EH (cell line): ENCODE measurements at places on chromosomes 3 and 15.

DNA sequence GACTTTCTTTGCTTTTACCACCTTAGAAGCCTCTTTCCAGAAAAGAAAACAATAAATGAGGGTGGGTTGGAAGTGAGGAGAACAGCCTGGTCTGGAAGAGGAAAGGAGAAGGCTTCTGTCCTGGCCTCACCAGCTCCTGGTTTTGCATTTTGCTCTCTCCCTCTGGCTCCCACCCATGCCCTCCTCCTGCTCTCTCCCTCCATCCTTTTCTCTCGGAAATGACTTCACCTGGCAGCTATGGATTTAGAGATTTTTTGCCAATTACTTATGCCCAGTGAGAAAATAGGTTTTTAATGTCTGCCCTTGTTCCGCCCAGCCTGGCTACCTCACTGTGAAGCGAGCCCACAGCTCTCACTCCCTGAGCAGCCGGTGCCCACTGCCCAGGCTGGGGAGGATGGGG is 77.9 kb upstream of the NTRK3 start:
- peak; percentile 77 for DNase-seq

GRCh38 chr15:48330855-48331795 is at the start of gene DUT:
Gene DUT, plus strand, starts transcription at chr15:48331429. Its CDS starts 87 bp downstream, at chr15:48331516.
- peak; percentile 86 for DNase-seq

DNA sequence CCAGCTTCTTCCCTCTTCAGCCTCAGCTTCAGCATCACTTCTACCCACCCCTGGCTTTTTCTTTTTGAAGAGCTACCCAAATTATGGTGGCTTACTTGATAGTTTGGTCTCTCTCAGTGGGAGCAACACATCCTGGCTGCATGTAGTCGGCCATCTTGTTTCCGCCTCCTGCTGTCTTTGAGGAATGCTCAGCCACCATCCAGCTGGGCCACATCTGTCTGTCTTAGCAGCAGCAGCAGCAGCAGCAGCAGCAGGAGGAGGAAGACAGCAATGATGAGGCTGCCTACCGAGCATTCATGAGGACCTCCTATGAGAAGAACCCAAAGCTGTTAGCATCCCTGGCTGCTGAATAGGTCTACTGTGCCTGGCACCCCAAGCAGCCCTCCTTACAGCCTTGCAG is 19.7 kb downstream of the IL16 start:
- DNase-seq = no peak

DNA sequence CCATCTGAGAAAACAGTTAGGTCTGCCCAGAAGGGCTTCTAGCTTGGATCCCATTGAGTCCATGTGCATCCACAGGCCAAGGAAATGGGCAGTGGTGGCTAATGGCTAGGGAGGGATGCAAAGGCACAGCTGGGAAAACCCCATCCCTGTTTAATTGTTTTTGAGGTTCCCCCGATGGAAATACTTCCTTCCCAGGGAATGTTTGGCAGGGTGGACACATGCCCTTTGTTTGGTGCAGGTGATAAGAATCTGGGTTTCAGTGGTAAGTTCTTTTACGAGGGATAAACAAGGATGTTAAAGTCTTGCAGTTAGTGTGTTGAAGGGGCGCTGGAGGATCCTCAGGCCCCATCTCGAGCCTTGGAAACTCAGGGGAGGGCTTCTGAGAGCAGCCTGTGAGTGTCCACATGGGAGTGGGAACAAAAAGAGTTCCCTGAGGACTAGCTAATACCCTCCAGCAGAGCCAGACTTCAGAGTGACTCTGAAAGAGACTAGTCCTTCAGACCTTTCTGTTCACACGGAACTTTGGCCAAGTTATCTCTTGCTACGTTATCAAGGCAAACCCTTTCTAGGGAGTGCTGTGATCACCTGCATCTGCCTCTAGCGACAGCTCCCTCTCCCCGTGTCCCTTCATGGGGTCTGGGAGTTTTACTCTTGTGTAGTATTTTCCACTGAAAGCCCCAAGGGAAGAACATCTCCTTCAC is 17.4 kb downstream of the PTPRG start:
- DNase-seq = no peak

DNA sequence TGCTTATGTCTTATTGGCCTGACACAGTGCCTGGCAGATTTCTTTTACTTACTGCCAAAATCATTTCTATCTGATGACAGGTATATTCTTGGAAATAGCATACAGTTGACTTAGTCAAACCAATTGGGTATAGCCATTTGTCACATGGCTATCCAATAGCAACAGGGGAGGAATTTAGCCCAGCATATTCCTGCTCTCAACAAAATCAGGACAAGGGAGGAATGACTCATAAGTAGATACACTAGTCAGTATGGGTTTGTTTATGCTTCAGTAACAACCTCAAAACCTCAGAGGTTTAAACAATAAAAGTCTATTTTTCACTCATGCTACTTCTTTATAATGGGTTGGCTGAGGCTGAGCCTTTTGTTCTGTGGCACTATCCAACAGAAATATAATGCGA is 38.0 kb upstream of the VILL start:
- DNase-seq = peak; percentile 34

DNA sequence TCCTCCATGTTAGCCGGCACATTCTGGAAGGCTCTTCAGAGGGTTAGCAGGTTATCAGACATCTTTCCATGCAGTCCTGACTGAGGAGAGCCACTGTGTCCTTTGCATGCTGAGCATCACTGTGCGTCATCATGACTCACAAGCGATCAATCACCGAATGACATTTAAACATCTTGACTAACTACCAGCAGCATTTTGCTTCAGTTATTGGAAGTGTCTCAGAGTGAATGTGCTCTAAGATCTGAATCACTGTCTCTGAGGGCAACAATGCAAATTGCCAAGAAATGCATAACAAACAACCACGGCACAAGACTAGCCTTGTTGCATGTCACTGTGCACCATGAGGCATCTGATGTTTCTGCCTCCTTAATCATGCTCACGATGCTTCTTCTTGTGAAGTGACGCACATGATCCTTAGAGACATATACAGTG is 18.3 kb upstream of the ATP8B4 start:
- DNase-seq = peak; percentile 87

DNA sequence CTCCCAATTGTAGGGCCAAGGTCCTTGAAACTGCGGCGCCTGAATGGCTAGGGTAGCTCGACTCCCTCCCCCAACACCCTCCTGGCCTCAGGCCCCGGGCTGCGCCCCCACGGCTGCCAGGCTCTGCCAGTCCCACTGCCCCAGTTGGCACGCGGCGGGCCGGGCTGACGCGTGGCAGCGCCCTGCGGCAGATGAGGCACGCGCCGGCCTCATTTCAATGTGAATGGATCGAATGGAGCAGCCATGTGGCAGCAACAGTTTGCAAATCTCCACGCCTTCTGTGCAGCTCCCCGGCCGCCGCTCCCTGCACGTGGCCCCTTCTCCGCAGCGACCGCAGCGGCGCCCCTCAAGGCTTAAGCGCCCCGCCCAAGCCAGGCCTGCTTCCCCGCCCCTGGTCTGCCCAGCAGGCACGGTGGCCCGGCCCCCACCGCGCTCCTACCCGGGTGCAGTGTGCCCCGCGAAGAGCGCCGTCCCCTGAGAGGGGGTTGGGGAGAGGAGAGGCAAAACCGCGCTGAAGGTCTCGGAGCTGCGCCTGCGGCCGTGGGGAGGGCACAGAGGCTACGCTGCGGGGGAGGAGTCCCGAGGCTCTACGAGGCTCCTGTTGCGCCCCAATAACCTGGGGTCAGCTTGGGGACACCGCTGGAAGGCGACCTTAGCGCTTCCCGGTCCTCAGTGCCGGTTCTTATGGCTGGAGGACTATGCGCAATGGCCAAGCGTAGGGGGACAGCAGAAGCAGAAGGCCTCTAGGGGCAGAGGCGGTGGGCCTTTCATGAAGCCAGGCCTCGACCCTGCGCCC is 3.1 kb upstream of the DLL4 start:
- DNase-seq = peak; percentile 22

GRCh38 chr3:105170423-105170822 is 196.3 kb upstream of the ALCAM start:
- peak; percentile 3 for DNase-seq

DNA sequence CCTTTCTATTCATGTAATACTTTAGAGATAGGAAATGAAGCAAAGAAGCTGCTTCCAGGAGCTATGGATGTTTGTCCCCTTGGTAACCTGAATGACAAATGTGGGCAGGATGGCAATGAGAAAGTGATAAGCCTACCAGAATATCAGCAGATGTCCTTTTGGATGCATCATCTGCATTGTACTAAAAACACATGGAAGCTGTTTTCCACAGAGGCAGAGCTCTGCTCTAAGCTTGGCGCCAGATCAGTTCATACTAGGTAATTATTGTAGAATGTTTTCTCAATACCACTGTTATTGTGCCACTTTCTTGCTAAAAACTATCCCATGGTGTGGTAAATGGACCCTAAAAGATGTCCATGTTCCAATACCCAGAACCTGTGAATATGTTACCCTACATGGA is 100.2 kb downstream of the DTWD1 start:
- DNase-seq = no peak

DNA sequence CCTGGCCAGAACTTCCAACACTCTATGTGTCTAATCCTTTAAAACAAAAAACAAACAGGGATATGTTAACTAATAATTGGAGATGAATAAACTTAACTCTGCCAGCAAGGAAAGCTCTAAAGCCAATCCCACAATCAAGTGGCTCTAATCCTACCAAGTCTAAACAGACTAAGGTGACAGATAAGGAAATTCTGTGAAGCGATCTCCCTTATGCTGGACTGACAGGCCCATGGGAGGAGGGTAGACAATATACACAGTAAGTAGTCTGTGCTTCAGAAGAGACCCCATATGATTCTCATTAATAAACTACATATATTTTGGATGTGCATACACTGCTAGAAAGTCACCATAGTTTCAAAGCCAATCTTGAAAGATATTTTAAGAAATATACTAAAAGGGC is 10.1 kb downstream of the VPS13C start:
- DNase-seq = no peak

DNA sequence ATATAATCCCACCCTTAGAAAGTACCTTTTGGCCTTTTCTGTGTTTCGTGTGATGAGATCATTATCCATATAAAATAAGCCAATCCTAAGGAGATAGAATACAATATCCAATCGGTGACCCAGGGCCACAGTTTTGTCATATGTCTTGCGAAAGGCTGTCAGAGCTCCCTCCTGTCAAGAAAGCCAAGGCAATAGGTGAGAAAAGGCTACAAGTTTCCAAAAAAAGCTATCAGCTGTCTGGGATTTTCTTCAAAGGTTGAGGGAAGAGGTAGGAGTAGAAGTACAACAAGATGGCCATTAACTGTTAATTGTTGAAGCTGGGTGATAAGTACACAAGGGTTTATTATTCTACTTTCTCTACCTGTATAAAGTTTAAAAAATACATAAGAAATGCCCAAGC is 4.0 kb downstream of the PSMD6 start:
- no peak for DNase-seq

- DNase-seq = peak; percentile 70
Observed at GRCh38 chr15:39685999-39686613, 96.5 kb downstream of the FSIP1 start.

GRCh38 chr3:69554576-69554975 is 168.7 kb upstream of the FRMD4B start:
- no peak for DNase-seq

DNA sequence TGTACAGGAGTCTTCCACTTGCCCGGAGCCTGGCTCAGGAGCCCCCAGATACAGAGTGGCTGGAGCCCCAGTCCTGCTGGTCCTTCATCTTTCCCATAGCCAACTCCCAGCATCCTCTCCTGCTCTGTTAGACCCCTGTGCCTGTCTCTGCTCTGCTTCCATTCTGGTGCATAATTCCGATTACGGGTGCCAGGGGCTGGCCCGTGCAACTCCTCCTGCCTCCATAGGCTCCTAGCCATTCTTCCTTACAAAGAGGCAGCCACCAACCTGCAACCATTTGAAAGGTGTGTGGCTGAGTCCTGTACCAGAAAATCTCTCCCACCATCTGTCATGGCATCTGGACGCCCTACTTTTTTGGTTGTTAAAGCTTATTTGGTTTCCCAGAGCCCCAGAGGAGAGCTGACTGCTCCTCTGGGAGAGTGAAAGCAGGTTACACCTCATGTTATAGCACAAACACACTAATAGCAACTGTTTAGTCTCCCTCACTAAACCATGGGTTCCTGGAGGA is 5.2 kb upstream of the RAD18 start:
- no peak for DNase-seq

- no peak for DNase-seq
Observed at GRCh38 chr3:98589331-98590036, 3.9 kb downstream of the CPOX start.

- no peak for DNase-seq
Observed at GRCh38 chr3:58829321-58830000, 162.9 kb upstream of the FAM3D start.

DNA sequence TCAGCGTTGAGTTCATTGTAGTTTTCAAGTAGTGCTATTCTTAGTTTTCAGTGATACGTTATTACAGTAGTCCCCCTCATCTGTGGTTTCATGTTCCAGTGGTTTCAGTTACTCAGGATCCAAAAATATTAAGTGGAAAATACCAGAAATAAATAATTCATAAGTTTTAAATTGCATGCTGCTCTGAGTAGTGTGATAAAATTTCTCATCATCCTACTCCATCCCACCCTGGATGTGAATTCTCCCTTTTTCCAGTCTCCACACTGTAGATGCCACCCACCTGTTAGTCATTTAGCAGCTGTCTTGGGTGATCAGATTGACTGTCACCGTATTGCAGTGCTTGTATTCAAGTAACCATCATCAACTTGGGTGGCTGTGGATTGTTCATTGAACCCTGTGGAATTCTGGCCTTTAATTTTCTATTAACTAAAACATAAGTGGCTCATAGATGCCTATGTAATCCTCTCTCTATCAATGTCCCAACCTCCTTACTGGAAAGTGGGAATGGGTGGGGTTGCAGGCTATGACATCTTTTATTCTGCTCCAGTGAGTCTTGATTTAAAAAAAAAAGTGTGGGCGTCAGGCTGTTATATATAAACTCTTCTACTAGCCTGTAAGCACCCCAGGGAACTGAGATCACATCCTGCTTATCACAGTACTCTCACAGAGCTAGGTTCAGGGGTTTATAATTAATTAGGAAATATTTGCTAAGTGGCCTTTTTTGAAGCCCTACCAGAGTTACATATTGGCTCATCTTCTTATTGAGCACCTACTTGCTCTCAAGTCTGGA is 97.5 kb downstream of the CFAP20DC start:
- DNase-seq = peak; percentile 25

- DNase-seq = peak; percentile 89
Observed at GRCh38 chr3:150216041-150216811, 191.9 kb upstream of the TSC22D2 start.

DNA sequence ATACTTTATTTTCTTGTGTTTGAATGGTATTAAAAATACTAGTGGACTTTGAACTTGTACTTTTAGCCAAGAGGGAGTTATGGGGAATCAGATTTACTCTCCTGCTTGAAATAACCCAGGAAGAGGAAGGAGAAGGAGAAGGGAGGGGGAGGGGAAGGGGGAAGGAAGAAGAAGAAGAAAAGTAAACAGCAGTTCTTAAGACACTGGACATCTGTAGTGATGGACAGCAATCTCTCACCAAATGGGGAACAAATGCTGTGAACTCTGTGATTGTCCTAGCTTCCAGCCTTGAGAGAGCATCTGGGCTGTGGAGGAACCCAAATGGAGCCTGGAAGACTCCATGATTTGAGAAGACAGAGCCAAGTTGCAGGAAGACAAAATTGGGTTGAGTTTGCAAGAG is 52.0 kb downstream of the VPS8 start:
- DNase-seq = no peak
